Effector memory CD4-positive, alpha-beta T cell (primary cell): ENCODE measurements at places on chromosomes 12 and 14.

DNA sequence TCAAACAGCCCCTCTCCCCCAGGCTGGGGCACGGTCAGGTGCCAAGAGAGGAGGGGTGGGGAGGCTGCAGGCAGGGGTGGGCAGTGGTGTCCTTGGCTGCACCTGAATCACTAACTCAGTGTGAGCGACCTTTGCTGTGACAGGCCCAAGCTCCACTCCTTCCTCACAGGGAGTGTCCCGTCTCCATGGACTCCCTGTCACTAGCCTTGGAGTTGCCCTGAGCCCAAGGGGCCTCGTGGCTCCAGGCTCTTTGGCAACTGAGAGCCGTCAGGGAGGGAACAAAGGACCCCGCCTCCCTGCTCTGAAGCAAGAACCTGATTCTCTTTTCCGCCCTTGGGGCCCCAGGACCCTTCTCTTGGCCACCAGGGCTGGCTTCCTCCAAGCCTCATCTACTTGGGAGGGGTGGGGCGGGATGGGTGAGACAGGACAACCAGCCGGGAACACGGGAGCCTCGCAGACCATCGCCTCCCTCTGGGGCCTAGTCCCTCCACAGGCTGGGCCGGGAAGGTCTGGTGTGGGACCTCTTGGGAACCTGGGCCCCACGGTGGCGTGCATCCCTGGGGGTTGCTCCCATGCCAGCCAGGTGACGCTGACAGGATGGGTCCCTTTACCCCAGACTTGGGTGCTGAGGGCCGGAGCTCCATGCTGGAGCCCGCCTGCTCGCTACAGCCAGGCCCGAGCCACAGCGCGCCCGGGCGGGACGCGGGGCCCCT is 935 bp upstream of the ADSS1 start:
- no peak for DNase-seq

GRCh38 chr12:21642707-21643389 is 14.8 kb downstream of the LDHB start:
- DNase-seq = no peak

DNA sequence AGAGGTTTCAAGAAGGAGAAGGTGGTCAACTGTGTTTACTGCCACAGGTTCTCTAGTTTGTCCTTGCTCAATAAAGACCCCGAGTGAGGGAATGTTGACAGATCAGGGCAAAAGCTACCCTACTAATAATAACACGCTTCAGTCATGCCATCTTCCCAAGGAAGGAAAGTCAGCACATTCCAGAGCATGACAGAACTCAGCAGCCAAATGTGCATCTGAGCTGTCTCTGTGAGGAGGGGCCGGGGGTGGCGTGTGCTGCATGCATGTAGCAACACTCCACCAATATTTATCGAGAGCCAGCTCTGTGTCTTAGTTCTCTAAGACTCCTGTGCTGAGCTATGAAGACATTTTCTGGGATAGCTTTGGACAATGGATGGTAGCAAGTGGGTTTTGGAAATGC is 260.4 kb downstream of the DPF3 start:
- DNase-seq = no peak

- DNase-seq = no peak
Measured at GRCh38 chr14:61063461-61063860, 82.4 kb downstream of the SLC38A6 start.
